Activated naive CD4-positive, alpha-beta T cell treated with anti-CD3 and anti-CD28 coated beads, Interleukin-2, amount 50 U/mL, for 72 hours (primary cell): ENCODE measurements at places on chromosomes 5 and 9.
A peak's percentile ranks its signal among the peaks of the same experiment; 100 is the strongest.

DNA sequence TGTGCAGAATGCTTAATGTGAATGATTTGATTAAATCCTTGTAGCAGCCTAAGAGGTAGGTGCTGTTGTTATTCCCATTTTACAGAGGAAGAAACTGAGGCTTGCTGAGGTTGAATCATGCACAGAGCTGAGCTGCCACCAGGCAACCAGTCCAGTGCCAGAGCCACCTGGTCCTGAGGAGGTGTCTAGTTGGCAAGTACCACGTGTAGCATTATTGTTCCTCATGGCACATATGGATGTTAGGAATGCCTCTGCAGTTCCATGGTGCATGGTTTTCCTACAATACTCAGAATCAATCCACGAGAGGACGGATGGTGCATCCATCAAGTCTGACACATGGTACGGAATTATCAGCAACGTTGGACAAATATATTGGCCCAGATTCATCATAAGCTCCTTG is 8.9 kb downstream of the UBE2QL1 start:
- DNase-seq, result no peak

- DNase-seq, result no peak
These were observed 4.1 kb upstream of the MYMK start for GRCh38 chr9:133528876-133529241.

DNA sequence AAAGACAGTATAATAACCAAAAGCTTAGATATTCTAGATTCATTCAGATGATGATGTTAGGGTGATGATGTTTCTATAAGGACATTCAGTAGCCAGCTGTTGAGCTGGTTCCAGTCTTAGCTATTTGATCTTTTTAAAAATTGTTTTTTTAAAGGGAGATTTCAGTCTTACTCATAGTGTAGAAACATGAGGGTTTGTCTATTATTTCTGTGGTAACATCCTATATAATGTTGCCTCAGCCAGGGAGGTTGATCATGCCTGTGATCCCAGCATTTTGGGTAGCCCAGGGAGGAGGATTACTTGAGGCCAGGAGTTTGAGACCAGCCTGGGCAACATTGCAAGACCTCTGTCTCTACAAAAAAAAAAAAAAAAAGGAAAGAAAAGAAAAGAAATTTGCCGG is 167.8 kb downstream of the DOCK2 start:
- DNase-seq, result peak; percentile 20

DNA sequence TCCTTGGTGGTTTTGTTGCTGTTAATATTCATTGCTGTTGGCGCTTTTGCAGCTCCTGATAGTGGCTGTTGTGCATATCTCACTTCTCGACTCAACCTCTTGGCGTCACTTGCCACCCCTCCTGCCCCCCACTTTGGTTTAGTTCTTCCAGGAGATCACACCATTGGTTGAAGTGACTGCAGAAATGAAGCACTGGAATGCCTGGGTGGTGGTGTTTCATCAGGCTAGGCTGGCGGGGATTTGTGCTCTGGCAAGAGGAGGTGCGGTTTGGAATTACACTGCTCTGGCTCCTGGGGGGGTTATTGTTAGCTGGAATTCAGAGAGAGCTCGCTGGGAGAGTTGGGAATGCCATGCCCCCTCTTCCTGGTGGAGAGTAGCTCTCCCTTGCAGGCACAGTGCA is 11.5 kb downstream of the PRRC2B start:
- DNase-seq, result no peak

GRCh38 chr5:148746826-148747535 is 79.4 kb upstream of the ADRB2 start:
- DNase-seq, result no peak

DNA sequence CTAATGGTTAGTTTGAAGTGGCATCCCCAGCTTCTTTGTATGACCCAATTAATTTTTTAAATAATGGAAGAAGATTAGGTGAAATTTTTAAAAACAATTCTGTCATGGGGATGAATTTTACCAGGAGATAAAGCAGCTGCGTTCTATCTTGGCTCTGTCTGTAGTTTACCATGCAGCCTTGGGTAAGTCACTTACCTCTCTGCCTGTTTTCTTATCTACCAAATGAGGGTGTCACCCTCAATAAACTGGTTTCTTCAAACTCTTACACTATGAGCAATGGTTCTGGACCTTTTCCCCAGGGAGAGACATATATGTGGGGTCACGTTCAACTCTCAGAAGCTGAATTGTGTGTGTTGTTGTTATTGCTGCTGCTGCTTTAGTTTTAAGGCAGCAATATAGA is 71.7 kb downstream of the TEX10 start:
- DNase-seq, result no peak

GRCh38 chr9:129894120-129894823 is 59.0 kb downstream of the USP20 start:
- DNase-seq, result no peak
